ENCODE measurements at places on chromosomes 3 and 15.

GRCh38 chr3:55537129-55537528, 50.0 kb upstream of the WNT5A start:
- DNase-seq = no peak

DNA sequence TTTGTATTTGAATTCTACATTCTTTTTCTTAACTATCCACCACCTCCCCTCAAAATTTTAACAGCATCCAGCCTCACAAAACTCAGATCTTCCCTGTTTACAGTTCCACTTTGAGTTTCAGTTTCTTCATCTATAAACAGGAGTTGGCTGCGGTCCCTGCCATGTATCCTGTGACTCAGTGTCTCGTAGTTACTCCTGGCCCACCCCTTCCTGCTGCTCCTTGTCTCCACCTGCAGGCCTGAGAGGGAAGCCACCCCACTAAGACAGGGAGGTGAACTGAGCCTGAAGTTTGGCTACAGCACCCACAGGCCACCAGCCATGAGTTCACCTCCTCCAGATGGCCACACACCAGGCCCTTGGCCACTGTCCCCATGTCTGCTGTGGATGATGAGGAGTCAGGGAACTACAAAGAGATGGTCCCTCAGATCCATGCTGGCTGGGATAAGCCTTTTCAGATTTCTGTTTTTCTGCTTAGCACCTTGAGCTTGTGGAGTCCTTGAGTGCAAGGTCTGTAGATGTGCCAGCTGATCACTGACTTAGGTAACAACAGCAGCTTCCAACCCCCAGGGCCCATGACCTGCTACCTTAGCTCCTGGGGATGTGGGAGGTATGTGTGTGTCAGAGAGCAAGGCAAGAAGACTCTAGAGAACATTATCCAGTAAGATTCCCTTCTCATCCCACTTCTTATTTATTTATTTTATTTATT, 37.5 kb downstream of the CD86 start:
- no peak for DNase-seq

DNA sequence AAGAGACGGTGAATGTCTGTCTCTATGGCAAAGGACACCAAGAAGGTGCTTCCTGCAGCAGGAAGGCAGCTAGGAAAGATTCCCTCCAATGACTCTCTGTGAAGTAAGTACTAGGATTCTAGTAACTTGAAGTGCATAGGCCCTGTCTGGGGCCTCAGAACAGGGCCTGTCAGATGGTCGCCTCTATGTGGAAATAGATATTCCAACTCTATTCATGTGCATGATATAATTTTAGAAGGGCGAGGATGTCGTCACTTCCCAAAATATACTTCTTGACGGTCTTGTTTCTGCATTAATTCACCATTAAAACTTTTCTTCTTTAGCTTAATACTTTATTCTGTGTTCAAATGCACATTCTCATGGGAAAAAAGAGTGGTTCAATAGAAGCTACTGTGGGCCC, 167.0 kb downstream of the TLE3 start:
- no peak for DNase-seq

DNA sequence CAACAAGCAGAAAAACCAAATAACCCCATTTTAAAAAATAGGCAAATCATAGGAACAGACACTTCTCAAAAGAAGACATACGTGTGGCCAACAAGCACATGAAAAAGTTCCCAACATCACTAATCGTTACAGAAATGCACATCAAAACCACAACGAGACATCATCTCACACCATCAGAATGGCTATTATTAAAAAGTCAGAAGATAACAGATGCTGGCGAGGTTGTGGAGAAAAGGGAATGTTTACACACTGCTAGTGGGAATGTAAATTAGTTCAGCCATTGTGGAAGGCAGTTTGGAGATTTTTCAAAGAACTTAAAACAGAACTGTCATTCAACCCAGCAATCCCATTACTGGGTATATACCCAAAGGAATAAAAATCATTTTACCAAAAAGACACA, 60.7 kb downstream of the ABI3BP start:
- no peak for DNase-seq

DNA sequence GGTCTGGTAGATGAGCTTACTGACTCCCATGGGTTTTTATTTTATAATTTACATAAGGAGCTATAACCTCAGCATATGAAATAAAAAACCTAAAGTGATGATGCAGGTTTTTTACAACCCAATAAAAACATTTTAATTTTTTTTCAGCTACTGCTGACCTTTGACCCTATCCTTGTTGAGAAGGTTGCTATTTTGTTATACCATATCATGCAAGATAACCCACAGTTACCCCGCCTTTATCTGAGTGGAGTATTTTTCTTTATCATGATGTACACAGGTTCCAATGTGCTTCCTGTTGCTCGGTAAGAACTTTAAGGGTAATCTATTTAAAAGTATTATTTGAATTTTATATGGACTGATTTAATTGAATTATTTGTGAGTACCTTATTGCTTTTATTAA, 70.8 kb downstream of the DNAJC13 start:
- DNase-seq = no peak

GRCh38 chr15:73870700-73871408, 2.5 kb upstream of the TBC1D21 start:
- no peak for DNase-seq

- DNase-seq = no peak
Measured at GRCh38 chr3:113981803-113982202, 34.0 kb downstream of the ZDHHC23 start.

DNA sequence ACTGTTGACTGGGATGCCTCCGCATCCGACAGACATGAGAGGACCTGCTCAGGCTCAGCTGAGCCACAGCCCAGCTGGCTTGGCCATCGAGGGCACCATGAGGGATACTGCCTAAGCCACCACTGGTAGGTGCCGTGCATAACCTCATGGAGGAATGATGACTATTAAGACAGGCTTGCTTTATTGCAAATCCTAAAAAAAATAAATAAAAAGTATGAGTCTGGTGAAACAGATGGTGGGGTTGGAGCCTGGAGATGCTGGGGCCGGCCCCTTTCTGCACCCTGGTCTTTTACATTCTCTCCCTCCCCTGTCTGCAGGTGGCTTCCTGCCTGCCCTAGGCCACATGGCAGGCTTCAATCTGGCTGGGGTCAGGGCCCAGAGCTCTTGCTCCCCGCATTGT, 24.0 kb upstream of the RAD18 start:
- no peak for DNase-seq
